ENCODE measurements at places on chromosomes 1 and 21.

- DNase-seq: peak; percentile 58
Observed at GRCh38 chr1:234589854-234590620, 19.9 kb downstream of the IRF2BP2 start.

DNA sequence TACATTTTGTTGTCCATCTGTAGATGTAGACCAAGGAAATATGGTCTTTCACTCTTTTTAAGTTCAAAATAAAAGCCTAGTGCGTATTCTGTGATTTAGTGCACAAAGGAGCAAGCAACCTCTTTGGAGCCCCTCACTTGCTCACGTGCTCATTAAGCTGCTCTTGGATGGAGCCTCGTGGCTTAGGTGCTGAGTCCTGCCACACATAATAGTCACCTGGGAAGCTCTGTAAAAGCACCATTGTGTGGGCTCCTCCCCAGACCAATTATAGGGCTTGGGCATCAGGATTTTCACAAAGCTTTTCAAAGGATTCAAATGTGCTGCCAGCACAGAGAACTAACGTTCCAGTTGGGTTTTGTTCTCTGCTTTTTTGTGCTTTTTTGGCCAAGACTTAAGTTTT is 85.0 kb downstream of the PCP4 start:
- no peak for DNase-seq

DNA sequence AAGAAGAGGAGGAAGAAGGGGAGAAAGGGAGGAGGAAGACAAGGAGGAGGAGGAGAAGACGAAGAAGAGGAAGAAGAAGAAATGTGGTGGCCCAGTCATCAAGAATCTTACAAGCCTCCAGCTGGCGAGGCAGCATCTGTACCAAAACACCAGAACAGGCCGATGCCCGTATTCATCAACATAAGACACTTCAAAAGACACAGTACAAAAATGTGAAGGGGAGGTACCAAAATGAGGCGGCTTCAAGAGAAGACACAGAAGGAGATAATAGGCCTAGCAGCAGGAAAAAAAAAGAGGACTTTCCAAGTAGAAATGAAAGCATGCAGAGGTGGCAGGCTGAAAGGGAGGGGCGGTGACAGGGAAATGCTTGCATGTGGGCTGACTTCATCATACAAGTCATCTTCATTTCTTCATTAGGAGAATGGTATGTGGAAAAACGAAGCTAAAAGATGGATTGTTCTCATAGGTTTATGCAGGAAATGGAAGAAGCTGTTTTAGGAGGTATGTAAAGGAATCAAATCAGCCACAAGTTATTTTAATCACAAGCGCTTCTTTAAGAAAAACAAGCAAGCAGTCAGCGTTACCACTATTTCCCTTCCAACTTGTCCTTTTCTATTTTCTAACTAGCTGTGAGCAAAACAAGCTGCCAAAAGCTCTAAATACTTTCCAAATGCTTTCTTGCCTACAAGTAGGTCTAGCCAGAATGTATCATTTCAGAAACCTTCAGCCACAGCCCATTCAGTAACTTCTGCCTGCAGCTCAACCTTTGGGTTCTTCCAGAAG is 192.3 kb downstream of the SLC45A1 start:
- no peak for DNase-seq

DNA sequence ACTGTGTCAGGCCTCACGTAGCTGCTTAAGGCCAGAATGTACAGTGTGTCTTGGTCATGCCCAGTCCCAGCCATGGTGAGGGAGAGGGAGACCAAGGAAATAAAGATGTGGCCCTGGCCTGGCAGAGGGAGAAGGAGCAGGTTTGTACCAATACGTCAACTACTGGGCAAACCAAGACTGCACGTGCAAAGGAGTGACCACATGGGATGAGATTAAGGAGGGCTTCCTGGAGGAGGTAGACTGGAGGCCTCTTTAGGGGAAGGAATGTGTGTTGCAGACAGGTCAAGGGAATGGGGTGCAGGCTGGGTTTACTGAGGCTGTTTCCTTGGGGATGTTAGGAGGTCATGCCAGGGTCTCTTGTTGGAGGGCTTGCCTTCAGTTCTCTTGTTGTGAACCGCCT is 7.8 kb downstream of the PLOD1 start:
- DNase-seq: no peak

DNA sequence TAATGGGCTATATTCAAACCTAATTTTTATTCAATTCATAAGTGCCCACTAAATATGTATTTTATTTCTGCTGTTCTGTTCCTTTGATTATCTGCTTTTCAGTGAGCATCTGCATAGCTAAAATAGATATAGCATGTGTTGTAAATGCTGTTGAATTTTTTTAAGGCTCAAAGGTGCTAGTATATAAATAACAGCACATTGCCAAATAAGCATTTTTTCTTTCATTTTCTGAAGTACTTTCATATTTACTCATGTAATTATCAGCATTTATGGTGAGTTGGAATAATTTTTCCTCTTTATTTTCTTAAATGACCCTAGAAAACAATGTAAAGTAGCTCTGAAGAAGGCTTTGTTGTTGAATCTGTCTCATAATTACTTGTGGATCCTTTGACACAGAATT is 69.6 kb upstream of the B3GALT2 start:
- no peak for DNase-seq

DNA sequence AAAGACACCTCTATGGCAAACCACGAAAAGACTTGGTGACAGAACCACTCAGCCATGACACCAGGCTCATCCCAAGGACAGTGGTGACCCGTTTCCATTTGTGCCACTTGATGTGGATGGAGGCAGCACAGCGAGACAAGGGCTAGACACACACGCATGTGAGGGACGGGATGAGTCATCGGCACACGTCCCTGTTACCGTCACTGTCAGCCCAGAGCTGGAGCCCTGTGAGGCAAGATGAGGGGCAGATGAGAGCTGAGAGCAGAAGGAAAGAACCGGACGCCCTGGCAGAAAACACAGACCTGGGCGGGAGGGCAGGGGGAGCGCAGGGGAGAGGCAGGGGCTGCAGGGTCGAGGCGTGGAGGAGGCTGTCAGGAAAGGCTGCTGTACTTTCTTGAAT is 57.8 kb downstream of the SIK1 start:
- DNase-seq: no peak

GRCh38 chr21:16389643-16390042 is 659.9 kb downstream of the USP25 start:
- no peak for DNase-seq

DNA sequence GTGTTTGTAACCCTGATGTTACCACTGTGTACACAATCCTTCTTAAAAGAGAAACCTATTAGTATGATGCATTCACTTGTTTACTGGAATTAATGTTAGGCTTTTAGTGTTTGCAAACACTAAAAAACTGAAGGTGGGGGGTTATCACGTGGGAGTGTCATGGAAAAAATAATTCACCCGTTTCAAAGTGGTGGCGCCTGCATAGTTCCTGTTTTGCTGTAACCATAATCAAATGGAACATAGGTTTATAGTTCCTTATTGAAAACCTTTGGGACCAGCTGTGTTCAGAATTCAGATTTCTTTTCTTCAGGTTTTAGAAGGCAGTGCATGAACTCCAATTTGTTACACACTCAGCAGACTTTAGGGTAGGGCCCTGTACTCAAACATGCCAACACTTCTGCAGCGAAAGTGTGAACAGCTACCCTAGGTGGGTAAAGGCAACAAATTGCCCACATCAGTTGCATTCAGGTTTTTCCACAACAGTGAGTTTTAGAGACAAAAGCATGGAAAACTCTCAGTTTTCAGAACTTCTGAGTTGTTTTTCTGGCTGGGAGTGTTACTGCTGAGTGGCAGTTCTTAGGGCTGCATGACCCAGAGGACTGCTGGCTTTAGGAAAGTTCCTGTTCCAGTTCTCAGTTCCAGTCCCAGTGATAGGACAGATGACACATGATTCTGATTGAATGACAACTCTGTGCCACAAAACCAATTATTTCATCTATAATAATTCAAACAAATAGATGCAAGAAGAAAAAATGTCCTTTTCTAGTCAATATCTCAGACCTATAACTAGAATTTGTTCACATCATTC is 29.1 kb upstream of the IVNS1ABP start:
- DNase-seq: no peak

- no peak for DNase-seq
Observed at GRCh38 chr1:26752519-26752918, 35.2 kb upstream of the PIGV start.

GRCh38 chr1:24914226-24915069 is 15.6 kb downstream of the RUNX3 start:
- DNase-seq: no peak

DNA sequence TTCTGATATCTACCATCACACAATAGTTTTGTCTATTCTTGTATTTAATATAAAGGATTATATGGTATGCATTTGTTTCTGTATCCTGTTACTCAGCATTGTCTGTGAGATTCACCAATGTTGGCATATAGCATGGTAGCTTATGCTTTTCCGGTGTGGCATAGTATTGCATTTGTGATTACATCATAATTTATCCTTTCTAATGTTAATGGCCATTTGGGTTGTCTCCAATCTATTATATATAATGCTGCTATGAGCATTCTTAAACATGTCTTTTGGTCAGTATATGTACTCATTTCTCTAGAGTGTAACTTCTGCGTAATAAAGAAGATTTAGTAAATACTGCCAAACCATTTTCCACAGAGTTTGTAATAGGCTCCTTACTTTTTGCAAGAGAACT is 40.9 kb upstream of the GFI1 start:
- no peak for DNase-seq

DNA sequence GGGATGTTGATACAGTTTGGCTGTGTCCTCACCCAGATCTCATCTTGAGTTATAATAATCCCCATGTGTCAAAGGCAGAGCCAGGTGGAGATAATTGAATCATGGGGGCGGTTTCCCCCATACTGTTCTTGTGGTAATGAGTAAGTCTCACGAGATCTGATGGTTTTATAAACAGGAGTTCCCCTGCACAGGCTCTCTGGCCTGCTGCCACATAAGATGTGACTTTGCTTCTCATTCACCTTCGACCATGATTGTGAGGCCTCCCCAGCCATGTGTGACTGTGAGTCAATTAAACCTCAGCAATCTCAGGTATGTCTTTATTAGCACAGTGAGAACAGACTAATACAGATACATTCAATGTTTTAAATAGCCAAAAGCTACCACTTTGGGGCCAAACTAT is 41.1 kb downstream of the SLC35F3 start:
- no peak for DNase-seq

- no peak for DNase-seq
Observed at GRCh38 chr1:26164036-26164860, 4.5 kb downstream of the C1orf232 start.

- no peak for DNase-seq
Observed at GRCh38 chr1:195590649-195591048, 1017.6 kb downstream of the KCNT2 start.

- no peak for DNase-seq
Observed at GRCh38 chr1:228721407-228721806, 13.9 kb upstream of the RHOU start.
